Colonic mucosa (tissue), 4 donors: ENCODE measurements at places on chromosomes 16 and 17.

GRCh38 chr16:47873434-47873833 lies 282.4 kb downstream of the ABCC12 start:
- no peak overlapping the region for H3K27ac ChIP-seq
- no peaks in the 10 kb centered on the region for H3K36me3 ChIP-seq
- DNase-seq = no peak
- no peaks in the 10 kb centered on the region for H3K4me1 ChIP-seq

DNA sequence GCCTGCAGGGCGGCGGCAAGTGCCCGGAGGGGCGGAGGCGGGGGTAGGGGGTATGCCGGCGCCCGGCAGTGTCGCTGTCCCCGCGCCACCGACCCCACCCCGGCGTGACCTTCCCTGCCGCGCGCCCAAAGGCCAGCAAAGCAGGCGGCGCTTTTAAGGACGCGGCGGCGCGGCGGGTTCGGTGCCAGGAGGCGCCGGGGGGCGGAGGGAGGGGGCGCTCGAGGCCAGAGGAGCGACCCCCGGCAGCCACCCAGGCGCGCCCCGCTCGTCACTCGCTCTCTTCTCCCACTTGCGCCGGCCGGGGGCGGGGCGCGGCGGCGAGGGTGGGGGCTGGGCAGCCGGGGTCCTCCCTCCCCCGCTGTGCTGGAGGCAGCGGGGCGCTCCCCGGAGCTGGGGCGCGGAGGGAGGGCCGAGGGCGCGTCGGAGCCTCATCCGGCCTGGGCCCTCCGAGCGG lies 8.6 kb upstream of the BAHCC1 start:
- peak overlapping the region; percentile 93 for H3K27ac ChIP-seq
- H3K4me1 ChIP-seq = peaks cover 9% of the 10 kb centered on the region
- no peaks in the 10 kb centered on the region for H3K36me3 ChIP-seq
- no peaks in the 10 kb centered on the region for H3K27me3 ChIP-seq

GRCh38 chr17:31310886-31311285 lies 3.0 kb downstream of the EVI2B start:
- no peaks in the 10 kb centered on the region for H3K4me1 ChIP-seq
- H3K4me3 ChIP-seq = no peak overlapping the region
- peak overlapping the region; percentile 53 for H3K27ac ChIP-seq
- no peak for DNase-seq

DNA sequence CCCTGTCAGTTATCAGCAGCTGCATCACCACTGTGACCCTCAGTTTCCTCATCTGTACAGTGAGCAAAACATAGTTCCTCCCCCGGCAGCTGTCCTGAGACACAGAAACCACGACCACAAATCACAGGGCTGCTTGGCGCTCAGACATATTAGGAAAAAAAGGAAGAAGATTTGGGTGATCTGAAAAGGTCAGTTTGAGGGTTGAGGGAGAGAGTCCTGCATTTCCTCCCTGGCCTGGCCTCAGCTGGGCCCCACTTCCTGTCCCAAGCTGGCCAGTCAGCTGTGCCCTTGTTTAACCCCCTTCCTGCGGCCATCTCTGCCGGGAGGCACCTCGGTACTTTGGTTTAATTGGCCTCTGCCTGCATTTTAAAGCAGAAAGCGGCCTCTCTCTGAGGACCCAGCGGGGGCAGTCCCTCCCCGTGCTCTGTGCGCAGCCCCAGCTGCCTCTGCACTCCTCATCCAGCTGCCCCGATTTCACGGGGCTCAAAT lies 24.0 kb upstream of the CIBAR2 start:
- H3K27ac ChIP-seq = peak overlapping the region; percentile 79
- H3K36me3 ChIP-seq = no peaks in the 10 kb centered on the region
- no peaks in the 10 kb centered on the region for H3K27me3 ChIP-seq
- no peak overlapping the region for H3K4me3 ChIP-seq
- DNase-seq = no peak

DNA sequence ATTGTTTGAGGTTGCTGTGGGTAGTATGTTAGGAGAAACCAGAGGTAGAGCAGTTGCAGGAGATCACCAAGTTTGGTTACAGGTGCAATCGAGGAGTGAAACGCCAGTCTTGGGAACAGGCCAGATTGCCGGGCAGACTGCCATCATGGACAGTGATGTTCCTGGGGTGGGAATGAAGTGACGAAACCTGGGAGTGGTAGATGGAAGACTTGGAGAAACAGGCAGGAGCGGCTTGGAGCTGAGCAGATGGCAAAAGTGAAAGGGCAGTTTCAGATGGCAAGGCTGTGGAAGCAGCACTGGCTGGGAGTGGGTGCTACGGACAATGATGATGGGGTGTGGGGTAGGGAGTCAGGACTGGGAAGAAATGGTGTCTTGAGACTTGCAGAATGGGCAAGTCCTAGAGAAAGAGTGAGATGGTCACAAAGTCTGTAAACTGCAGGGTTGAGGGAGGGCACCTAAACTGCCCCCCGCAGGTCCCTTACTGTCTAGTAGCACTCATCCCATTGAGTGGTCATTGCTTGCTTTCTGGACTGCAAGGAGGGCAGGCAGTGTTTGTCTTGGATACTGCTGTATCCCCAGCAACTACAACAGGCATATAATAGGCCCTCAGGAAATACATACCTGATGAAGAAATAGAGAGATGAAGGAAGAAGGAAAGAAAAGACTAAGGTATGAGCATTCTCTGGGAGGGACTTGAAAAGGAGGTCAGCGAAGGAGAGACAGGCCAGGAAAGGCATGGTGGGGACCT lies 29.5 kb upstream of the ULK2 start:
- H3K4me1 ChIP-seq = peaks cover 5% of the 10 kb centered on the region
- no peaks in the 10 kb centered on the region for H3K36me3 ChIP-seq

DNA sequence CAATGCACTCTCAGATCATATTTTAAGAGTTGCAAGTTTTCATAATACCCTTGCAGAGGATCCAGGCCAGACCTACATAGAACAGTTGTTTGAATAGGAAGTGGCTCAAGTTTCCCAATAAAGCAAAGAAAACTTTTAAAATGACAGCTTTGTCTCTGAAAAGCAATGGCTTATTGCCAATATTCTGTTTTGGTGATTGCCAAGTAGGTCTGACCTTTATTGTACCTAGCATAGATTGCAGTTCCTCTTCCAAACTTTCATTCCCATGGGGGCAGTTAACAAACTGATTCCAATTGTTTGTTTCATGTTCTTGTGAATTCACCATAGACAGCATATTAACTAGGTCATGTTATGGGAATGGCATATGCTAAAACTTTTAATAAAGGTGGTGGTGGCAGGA lies 664.6 kb upstream of the CA10 start:
- no peaks in the 10 kb centered on the region for H3K4me1 ChIP-seq
- no peaks in the 10 kb centered on the region for H3K36me3 ChIP-seq
- H3K27me3 ChIP-seq = no peaks in the 10 kb centered on the region

DNA sequence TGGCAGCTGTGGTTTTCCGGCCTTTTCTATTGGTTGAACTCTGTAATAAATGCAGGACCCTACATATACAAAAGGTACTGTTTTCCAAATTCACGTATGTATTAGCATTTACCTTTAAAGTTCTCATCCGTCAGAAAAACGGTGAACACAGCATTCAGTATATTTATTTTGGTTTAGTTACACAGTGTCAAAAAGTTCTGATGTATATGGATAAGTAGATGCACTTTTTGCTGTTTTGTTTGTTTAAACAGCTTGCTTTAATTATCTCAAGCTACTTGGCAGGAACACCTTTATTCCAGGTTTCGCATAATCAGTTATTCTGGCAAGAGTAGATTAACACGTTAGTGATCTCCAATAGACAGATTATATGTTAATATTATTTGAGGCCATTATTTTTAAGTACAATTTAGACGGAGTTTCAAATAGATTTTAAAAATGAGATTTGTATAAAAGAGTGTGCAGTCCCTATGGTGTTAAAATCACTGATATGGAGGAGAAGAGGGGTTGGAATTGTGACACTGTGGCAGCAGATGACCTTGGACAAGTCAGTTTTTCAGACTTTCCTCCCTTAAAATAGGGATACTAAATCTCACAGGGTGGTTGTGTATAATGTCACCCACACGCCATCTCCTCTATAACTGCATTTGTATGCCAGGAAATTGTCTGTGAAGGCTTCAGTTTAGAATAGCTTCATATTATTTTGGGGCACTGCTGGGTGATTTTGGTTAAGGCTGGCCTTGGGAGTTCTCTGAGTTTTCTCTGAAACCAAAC lies 2.1 kb downstream of the HERPUD1 start:
- peaks cover 11% of the 10 kb centered on the region for H3K36me3 ChIP-seq
- H3K27me3 ChIP-seq = no peaks in the 10 kb centered on the region
- DNase-seq = no peak
- peak overlapping the region; percentile 68 for H3K4me3 ChIP-seq
- H3K27ac ChIP-seq = no peak overlapping the region
- H3K4me1 ChIP-seq = peaks cover 4% of the 10 kb centered on the region

GRCh38 chr17:15119968-15120367 lies 145.2 kb downstream of the PMP22 start:
- no peak overlapping the region for H3K27ac ChIP-seq
- H3K4me1 ChIP-seq = no peaks in the 10 kb centered on the region
- H3K36me3 ChIP-seq = no peaks in the 10 kb centered on the region
- no peak for DNase-seq

DNA sequence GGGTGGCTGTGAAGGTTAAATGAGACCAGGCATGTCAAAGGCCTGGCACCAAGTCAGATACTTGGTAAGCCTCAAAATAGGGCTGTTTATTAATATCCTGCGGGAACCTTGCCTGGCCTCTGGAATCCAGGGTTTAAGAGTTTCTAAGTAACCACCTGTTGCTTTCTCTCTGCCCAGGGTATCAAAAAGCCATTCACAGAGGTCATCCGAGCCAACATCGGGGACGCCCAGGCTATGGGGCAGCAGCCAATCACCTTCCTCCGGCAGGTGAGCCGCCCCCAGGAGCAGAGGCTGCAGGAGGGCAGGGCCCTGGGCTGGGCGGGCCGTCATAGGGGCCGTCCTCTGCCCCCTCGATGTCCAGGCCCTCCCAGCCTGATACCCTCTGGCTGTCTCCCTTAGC lies 13.3 kb downstream of the GPT2 start:
- no peak overlapping the region for H3K4me3 ChIP-seq
- no peaks in the 10 kb centered on the region for H3K27me3 ChIP-seq
- DNase-seq = no peak
- H3K36me3 ChIP-seq = no peaks in the 10 kb centered on the region
- H3K27ac ChIP-seq = no peak overlapping the region
- no peaks in the 10 kb centered on the region for H3K4me1 ChIP-seq
